Glutamatergic neuron (in vitro differentiated cells): ENCODE measurements at places on chromosomes 1 and 21. TPM values are rescaled to one million over a fixed set of nuclear protein-coding genes. Genes with fewer than 3 reads are reported as not detected.
A peak's percentile ranks its signal among the peaks of the same experiment; 100 is the strongest.

The C1orf50 gene
- 21.6 TPM for total RNA-seq

The NHLH1 gene
- total RNA-seq = 1,198 TPM

GRCh38 chr1:204147406-204148383, 4.1 kb downstream of the ETNK2 start:
- no peak overlapping the region for H3K27ac ChIP-seq
- H3K4me1 ChIP-seq = no peaks in the 10 kb centered on the region
- H3K4me3 ChIP-seq = no peak overlapping the region
- no peak for DNase-seq
- peaks cover 19% of the 10 kb centered on the region for H3K27me3 ChIP-seq

The C1orf52 gene
- total RNA-seq = 53.7 TPM

DNA sequence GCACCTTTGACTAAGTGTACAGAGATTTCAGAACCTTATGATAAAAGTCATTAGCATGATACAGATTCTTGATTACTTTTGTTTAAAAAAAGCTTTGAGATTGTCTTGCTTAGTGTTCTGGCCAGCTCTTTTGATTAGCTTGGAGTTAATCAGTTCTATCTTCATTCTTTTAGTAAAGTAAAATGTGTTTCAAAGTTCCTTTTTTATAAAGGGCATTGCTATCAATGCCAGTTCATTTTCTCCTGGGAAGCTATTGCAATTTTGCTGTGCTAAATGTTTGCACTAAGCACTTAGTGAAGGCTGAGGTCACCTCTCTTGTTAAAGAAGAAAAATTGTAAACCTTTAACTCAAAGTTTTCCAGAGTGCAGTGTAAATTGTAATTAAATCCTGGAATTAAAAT, 946.7 kb upstream of the TMPRSS15 start:
- H3K27me3 ChIP-seq = no peaks in the 10 kb centered on the region
- H3K4me1 ChIP-seq = no peaks in the 10 kb centered on the region
- no peaks in the 10 kb centered on the region for H3K36me3 ChIP-seq
- no peak for DNase-seq

DNA sequence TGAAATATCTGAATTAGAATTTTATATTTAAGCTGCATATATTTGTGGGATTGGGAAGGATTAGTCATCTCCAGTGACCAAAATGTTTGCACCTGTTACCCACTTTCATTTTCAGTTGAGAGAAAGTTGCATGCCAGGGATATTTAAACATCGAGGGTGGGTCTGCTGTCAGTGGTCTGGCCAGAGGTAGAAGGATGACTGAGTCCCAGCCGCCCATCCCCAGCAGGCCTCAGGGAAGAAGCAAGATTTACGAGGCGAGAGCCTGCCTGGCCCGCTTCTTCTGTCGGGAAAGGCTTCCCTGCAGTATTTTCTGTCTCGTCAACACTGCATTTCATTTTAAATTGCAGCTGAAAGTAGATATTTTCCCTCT, 1.4 kb upstream of the MAN1C1 start:
- H3K4me1 ChIP-seq = peaks cover 3% of the 10 kb centered on the region
- no peaks in the 10 kb centered on the region for H3K36me3 ChIP-seq
- no peak overlapping the region for H3K27ac ChIP-seq
- H3K27me3 ChIP-seq = peaks cover 12% of the 10 kb centered on the region
- DNase-seq = no peak

- H3K27ac ChIP-seq = no peak overlapping the region
- no peaks in the 10 kb centered on the region for H3K36me3 ChIP-seq
- no peaks in the 10 kb centered on the region for H3K4me1 ChIP-seq
- no peaks in the 10 kb centered on the region for H3K27me3 ChIP-seq
- no peak for DNase-seq
- no peak overlapping the region for H3K4me3 ChIP-seq
Measured at GRCh38 chr1:99139876-99140275, 124.4 kb upstream of the PLPPR4 start.

GRCh38 chr1:207885129-207886032, 25.5 kb downstream of the CD34 start:
- H3K4me3 ChIP-seq = no peak overlapping the region
- peak; percentile 87 for DNase-seq
- H3K27ac ChIP-seq = no peak overlapping the region
- no peaks in the 10 kb centered on the region for H3K4me1 ChIP-seq

The TMEM125 gene
- total RNA-seq = not detected

DNA sequence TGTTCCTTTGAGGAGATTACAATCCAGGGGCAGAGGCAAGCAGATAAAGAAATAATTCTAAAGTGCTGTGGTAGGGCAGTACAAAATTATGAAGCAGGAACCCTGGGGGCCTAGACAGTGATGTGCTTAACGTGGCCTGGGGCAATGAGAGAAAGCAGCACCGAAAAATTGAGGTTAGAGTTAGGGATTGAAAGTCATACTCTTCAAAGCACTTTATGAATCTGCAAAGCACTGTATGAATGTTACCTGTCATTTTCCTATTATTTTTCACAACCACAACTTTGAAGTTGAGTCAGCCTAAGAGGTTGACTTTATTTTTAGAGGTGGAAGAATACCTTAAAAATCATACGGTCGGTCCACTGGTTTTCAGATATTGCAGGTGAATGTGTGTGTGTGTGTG, 183.4 kb upstream of the NFIA start:
- H3K36me3 ChIP-seq = no peaks in the 10 kb centered on the region
- H3K27ac ChIP-seq = no peak overlapping the region
- DNase-seq = no peak
- H3K27me3 ChIP-seq = peaks cover 8% of the 10 kb centered on the region
- no peak overlapping the region for H3K4me3 ChIP-seq
